ENCODE measurements at places on chromosomes 5 and 9.

DNA sequence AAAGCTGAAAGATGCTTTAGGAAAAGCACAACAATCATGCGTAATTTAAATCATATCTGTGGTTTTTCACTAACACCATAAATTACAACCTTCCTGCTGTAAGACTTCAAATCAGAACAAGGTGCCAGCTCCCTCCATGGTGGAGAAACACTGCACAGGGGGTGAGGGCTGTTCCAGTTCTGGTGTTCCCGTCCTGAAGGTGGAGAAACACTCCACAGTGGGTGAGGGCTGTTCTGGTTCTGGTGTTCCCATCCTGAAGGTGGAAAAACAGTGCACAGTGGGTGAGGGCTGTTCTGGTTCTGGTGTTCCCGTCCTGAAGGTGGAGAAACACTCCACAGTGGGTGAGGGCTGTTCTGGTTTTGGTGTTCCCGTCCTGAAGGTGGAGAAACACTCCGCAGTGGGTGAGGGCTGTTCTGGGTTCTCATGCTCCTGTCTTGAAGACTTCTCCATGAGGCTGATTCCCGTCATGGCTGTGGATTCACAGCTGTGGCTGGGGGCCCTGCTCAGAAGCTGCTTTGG, 12.9 kb downstream of the PLEKHG4B start:
- no peak for DNase-seq

DNA sequence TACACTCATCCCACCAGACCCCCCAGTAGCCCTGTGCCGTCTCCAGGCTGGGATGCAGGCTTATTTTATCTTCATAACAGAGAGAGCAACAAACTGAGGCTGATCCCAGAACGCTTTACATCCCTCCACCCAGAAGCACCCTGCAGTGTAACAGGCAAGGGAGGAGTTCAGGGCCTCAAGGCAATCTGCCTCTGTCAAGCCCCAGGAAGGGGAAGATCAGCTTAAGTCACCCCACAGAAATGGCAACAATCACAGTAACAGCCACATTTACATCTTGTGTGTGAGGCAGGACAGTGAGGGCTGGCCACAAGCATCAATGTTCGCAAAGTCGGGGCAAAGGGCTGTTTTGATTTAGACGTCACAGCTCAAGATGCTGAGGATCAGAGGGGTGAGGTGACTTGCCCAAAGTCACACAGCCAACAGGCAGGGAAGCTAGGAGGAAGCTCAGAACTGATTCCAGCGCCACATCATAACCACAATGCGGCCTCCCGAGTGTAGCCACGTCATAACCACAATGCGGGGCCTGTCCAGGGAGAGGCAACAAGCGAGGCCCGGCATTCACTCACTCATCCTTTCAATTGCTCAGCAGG, 14.4 kb downstream of the STK10 start:
- peak; percentile 83 for DNase-seq

DNA sequence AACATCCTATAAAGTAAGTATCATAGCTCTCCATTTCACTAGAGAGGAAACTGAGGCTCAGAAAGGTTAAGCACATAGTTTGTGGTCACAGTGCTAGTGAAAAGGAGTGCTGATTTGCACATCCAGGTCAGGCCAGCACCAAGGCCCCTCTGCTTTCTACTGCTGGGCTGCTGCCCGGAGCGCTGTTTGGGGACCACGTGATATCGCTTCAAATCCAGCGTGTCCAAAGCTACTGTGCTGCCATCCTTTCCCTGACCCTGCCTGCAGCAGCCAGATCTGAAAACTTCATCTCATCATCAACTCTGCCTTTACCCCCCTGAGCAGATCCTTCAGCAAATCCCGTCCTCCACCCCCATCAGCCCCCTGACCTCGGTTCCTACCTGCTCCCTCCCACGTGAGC, 40.7 kb upstream of the AKNA start:
- DNase-seq = no peak

DNA sequence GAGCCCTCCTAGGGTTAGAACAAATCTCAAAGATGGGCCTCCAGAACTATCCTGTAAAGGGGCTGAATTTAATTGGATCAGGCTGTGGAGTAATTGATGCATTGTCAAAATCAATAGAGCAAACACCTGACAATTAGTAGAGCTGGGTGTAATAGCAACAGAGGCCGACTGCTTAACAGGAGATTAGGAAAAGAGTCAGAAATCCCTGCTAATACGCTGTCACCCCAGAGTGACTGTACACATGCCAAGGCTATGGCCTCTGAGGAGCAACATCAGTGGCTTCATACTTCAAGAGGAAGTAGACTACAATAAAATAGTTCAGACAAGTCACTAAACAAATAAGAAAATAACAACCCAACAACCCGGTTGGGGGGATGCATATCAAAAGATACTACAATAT, 18.7 kb upstream of the GRPEL2 start:
- no peak for DNase-seq

DNA sequence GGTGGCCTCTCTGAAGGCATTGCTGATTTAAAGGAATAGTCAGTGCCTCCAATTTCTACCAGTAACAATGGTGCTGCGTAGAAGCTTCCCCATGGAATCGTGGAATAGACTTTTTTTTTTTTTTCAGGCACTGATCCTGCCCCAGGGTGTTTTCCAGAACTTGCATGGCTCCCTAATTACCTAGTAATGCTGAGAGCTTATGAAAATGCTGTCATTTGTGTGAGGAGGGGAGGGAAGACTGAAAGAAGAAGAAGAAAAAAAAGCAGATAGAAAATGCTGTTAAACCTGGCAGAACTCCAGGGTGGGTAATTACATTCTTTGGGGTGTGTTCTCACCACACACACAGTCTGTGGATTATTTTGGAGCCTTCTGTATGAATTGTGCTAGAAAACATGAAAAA, 4.8 kb upstream of the GRIA1 start:
- no peak for DNase-seq

DNA sequence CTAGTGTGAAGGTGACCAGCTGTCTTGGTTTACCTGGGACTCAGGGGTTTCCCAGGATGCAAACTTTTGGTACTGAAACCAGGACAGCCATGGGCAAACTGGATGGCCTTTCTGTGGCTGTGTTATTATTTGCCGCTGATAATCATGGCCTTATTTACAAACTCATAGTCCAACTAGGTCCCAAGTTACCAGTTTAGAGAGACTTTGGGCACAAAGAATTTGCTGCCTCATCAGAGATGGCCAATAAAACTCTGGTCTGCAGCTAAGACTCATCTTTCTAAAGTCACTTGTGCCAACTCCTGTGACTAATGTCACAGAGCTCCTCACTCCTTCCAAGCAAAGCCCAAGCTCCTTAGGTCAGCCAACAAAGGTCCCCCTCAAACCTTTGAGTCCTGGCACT, 47.5 kb upstream of the PLPP6 start:
- no peak for DNase-seq
